Left cardiac atrium (tissue), 4 donors: ENCODE measurements at places on chromosomes 16 and 17. TPM values are rescaled to one million over a fixed set of nuclear protein-coding genes. Genes with fewer than 3 reads are reported as not detected.
A peak's percentile ranks its signal among the peaks of the same experiment; 100 is the strongest.

- DNase-seq, result no peak
Observed at GRCh38 chr17:74780443-74781238, 4.5 kb upstream of the NAT9 start.

DNA sequence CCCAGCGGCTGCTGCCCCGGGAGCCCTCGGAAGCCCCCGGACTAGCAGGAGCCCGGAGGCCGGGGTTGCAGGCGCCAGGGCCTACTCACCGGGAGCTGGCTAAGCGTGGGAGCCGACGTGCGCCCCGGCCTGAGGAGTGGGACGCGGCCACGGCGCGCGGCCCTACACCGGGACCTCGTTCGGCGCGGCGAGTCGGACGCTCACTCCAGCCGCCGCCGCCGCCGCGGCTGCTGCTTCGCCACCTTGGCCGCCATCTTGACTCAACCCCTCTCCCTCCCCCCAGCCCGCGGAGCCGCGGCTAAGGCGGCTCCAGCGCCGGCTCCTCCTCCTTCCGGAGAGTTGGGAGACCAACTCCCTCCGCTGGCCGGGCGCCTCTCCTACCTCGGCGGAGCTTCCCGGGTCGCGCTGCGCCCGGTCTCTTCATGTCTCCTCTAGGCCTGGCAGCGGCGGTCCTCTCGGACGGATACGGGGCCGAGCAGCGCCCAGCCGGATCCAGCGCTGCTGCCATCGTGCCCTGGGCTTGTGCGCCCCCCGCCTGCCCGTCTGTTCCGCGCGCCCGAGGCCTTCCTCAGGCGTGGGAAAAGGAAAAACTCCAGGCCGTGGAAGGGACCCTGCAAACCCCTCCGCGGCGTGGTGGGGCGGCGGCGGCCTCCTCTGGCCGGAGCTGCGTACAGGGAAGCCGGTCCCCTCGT, at the start of gene NCOR1:
TSS of gene NCOR1 (minus strand) at position 262 of the 692 bp plus-strand sequence. CDS start 20,965 bp downstream, outside the sequence.
- DNase-seq, result peak; percentile 96

DNA sequence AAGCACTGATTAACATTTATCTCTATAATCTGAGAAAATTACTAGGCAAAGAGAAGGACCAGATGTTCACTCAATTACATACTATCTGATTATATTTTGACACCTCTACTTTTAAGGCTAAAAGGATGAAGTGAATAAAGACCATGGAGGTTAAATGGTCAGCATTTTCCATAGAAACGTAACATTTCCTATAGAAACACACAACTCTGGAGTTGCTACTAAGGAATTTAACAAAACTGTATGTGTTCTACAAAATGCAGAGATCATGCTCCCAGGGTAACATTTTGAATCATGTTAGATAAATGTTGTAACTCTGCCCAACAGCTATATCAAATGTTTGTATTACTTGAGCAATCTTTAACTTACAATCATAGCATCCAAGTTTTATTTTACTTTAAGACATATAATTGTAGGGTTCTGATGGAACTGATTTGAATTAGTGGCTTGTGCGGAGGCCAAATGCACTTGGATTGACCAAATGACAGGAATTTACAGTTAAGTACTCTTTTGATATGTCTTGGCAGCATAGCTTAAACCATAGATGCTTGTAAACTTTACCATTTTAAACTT, 97.7 kb downstream of the RPGRIP1L start:
- DNase-seq, result no peak

Gene KRT34
- total RNA-seq, result not detected

DNA sequence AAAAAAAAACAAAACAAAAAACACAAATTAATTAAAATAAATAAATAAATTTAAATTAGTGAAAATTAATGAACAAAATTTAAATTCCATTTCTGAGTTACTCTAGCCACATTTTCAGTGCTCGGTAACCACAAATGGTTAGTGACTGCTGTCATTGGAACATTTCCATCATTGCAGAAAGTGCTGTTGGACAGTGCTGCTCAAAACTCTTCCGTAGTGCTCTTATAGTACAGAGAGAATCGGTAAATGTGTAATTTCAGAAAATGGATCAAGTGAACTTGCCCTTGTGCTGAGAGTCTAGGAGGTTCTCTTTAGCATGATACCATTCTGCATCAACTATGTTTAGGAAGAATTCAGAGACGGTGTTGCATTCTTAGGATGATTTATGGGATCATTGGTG, 23.7 kb downstream of the ZNRF1 start:
- no peak for DNase-seq

GRCh38 chr16:82264756-82265155, 94.7 kb upstream of the MPHOSPH6 start:
- DNase-seq, result no peak

Gene DPEP3
- total RNA-seq, result not detected

GRCh38 chr17:75114552-75115314, 5.0 kb downstream of the ARMC7 start:
- DNase-seq, result no peak

GRCh38 chr17:79738643-79739042, 7.9 kb downstream of the ENPP7 start:
- DNase-seq, result no peak

Gene TAT
- not detected for total RNA-seq

Gene KRTAP3-1
- not detected for total RNA-seq

Gene HOXB8
- 0.32 TPM for total RNA-seq

GRCh38 chr17:39981766-39982375, 1.3 kb downstream of the PSMD3 start:
- DNase-seq, result no peak

Gene TNFSF13
- total RNA-seq, result 15.0 TPM

GRCh38 chr16:78817200-78817739, 717.8 kb downstream of the WWOX start:
- DNase-seq, result no peak

Gene FLII
- total RNA-seq, result 211 TPM

GRCh38 chr17:58302919-58303585, 22.3 kb upstream of the MPO start:
- DNase-seq, result peak; percentile 7

DNA sequence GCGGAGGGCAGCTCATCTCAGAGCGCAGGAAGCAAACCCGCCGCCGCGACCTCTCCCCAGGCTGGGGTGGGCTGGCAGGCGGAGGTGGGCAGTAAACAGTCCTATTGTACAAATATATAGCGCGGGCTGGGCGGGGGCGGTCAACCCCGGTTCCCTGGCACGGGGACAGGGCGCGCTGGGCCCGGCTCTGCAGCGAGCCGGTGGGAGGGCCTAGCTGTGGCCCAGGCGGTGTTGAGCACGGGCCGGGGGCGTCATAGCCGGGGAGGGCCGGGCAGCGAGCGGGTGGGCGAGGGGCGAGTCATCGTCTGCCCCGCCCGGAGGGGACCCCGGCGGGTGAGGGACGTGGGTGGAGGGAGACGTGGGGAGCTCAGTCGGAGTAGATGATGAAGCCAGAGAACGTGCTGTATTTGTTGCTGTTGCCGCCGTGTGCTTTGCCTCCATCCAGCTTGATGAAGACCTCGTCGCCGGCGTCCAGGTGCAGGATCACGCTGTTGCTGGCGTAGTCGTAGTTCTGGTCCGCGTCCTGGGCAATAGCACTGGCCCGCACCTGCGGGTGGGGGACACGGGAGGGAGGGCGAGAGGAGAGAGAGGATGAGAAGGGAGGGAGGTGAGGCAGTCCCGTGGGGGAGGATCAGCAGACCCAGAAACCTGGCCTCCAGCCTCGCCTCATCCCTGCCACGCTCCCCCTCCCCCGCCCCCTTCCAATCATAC, 8.1 kb downstream of the C1QL1 start:
- no peak for DNase-seq

Gene TANGO6
- 12.4 TPM for total RNA-seq
